SK-MEL-5 (cell line): ENCODE measurements at places on chromosomes 11 and 22. TPM values are rescaled to one million over a fixed set of nuclear protein-coding genes. Genes with fewer than 3 reads are reported as not detected.

Gene A4GALT
- 0.16 TPM in 1 of 2 replicates, not detected in the other for total RNA-seq

Gene CTSW
- total RNA-seq = 0.29 and 0.48 TPM in 2 replicates

Gene PRR33
- not detected in 2 replicates for total RNA-seq

Gene NLRP6
- 0.11 TPM in 1 of 2 replicates, not detected in the other for total RNA-seq

Gene CHST1
- total RNA-seq = not detected in 2 replicates

Gene FCHSD2
- total RNA-seq = 7.8 and 8.2 TPM in 2 replicates

Gene FZD4
- 1.9 and 2.5 TPM in 2 replicates for total RNA-seq

Gene COPB1
- total RNA-seq = 195 and 215 TPM in 2 replicates

Gene OR2AG1
- not detected in 2 replicates for total RNA-seq

Gene CRYBB2
- not detected in 2 replicates for total RNA-seq

Gene FOLR1
- total RNA-seq = not detected in 2 replicates

Gene LUZP2
- total RNA-seq = not detected in 2 replicates

- no peak for DNase-seq
These were observed 208.1 kb downstream of the TBC1D22A start for GRCh38 chr22:46970411-46971098.

DNA sequence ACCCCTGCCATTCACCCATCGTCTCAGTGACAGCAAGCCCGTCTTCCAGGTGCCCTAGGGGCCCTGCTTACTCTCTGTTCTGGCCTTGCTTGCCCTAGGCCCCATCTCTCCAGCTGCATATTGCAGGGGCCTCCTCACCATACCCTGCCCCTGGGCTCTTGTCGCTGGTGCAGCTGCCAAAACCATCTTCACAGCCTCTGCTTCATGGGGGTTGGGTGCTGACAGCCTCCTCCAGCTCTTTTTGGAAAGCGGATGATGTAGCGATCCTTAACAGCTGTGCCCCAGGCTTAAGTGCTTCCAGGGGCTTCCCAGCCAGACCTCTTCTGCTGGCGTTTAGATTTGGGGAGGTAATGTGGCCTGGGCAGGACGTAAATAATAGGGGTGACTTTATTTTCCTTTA, 61.2 kb upstream of the SUSD2 start:
- no peak for DNase-seq

DNA sequence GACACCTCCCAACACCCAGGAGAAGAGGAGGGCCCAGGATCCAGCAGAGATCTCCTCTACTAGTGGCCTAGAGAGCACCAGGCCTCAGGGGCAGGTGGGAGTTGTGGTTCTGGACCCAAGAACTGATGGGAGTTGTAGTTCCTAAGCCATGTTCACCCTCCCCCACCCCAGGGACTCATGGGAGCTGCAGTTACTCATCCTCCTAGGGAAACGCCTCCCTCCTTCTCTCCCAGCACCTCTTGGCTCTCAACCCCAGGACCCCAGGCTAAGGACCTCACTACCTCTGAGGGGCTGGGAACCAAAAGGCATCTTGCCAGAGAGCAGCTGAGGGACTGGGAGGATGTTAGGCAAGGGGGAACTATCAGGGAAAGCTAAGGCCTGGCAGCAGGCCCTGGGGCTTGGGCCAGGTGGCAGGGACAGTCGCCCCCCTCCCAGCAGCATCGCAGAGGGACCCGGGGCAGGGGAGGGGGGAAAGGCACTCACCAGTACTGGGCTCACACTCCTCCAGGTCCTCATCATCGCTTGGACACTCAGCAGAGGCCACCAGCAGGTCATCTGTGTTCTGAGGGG, 28.9 kb downstream of the SLC22A12 start:
- peak; percentile 48 for DNase-seq

GRCh38 chr11:120270386-120270785, 30.4 kb downstream of the POU2F3 start:
- no peak for DNase-seq

- DNase-seq = no peak
These were observed 1376.4 kb downstream of the TBC1D22A start for GRCh38 chr22:48138855-48139254.

DNA sequence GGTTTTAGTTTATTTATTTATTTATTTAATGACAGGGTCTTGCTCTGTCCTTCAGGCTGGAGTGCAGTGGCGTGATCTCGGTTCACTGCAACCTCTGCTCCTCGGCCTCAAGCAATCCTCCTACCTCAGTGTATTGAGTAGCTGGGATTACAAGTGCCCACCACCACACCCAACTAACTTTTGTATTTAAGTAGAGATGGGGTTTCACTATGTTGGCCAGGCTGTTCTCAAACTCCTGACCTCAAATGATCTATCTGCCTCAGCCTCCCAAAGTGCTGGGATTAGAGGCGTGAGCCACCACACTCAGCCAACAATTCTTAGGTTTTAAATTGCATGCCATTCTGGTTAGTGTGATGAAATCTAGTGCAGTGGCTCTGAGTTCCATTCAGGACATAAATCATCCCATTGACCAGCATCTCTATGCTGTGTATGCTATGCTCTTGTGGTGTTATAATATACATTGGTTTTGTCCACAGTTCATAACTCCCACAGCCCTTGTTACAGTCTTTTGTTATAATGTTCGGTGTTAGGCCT, 28.5 kb downstream of the ZNF280B start:
- no peak for DNase-seq

- no peak for DNase-seq
These were observed 3.7 kb upstream of the PACSIN2 start for GRCh38 chr22:43018615-43019014.

- DNase-seq = no peak
These were observed 3.2 kb upstream of the GAB2 start for GRCh38 chr11:78420796-78421209.

- DNase-seq = no peak
These were observed 3.8 kb upstream of the NPAS4 start for GRCh38 chr11:66417000-66417399.
